ENCODE measurements at places on chromosomes 2 and 18.

DNA sequence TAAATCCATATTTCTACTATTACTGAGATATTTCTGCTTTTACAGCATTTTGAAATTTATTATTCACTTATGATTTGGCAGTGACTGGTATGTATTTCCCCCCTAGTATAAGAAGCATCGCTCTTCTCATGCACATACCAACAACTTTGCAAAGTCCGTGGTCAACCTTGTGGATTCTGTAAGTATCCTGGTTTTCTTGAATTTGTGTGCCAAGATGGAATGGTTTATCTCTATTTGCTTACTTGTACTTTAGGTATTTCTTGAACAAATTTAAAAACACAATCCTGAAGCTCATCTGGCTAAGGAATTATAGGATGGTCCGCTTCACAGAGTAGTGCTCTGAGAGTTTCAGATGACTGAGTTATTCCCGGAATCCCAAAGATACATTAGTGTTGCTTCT is 85.0 kb upstream of the FAM237A start:
- no peak for DNase-seq

- DNase-seq: no peak
These were observed 91.1 kb downstream of the EML6 start for GRCh38 chr2:54814389-54815147.

GRCh38 chr2:38697116-38697840 is 31.4 kb downstream of the GALM start:
- no peak for DNase-seq

DNA sequence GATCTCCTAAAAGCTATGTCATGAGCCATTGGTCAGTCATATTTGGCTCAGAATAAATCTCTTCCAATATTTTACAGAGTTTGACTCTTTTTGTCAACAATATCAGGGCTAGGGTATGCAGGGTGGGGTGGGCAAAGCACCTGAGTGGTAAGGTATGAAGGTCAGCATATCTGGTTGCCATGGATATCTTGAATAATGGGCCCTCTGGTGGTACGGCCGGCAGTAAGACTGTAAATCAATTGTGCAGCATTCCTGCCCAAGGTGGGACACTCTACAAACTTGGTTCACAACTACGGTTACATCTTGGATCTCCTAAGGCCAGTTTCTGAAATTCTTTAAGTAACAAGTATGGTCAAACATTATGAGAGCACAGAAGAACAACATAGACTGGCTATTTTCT is 119.6 kb downstream of the SPOPL start:
- no peak for DNase-seq

DNA sequence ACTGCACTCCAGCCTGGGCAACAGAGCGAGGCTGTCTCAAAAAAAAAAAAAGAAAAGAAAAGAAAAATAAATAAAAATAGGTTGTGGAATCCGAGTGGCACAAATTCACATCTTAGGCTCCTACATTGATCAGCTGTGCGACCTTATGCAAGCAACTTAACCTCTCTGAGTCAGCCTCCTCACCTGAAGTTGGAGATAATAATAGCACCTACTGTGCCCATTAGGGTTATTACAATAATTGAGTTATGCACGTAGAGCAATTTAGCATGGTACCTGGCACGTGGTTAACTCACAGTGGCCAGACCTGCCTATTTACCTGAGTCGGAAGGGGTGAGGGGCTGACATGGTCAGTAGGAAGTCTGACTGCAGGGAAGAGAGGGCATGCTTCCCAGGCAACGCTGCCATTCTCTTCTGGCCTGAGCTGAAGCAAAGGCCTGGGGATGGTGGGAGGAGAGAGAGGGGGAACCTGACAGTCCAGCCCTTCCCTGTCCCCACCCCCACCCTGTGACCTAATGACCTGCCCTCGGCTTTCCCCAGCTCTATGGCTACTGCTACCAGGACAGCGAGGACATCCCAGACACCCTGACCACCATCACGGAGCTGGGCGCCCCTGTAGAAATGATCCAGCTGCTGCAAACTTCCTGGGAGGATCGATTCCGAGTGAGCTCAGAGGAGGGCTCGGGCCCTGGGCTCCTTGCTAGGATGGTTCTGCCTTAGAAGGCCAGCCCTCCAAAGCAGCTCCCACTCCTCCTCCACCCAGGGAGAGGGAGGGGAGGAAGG is 5.1 kb downstream of the PKDCC start:
- DNase-seq: no peak

DNA sequence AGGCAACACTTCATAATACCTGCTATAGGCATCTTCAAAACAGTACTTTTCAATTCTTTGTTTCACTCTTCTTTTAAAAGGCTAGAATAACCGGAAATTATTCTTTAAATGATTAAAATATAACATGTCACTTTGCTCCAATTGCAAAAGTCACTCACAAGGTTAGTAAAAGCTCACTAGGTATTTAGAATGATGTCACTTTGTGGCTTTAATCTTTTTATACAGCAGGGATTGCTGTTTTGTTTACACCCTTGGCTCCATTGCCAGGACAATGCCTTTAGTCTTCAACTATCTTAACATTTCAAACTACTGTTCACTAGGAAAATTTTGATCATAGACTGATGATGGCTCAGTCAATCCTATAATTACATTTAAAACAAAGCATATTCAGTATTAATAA is 157.1 kb downstream of the BAZ2B start:
- DNase-seq: no peak

DNA sequence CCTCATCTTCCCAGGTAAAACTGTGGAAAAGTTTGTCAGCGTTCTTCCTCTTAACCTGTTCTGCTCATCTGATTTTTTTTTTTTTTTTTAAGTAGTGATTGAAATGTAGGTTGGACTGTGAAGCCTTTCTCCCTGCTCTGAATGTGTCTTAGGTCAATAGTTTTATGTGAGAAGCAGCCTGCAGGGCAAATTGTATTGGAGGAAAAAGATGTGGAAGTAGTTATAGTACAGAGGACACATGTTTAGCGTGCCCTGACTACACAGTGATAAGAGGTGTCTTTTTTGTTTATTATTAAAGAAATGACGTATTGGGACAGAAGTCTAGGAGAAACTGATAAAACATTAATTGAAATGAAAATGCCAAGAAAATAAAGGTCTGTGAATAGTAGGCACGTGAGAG is 1.5 kb downstream of the MTA3 start:
- no peak for DNase-seq

DNA sequence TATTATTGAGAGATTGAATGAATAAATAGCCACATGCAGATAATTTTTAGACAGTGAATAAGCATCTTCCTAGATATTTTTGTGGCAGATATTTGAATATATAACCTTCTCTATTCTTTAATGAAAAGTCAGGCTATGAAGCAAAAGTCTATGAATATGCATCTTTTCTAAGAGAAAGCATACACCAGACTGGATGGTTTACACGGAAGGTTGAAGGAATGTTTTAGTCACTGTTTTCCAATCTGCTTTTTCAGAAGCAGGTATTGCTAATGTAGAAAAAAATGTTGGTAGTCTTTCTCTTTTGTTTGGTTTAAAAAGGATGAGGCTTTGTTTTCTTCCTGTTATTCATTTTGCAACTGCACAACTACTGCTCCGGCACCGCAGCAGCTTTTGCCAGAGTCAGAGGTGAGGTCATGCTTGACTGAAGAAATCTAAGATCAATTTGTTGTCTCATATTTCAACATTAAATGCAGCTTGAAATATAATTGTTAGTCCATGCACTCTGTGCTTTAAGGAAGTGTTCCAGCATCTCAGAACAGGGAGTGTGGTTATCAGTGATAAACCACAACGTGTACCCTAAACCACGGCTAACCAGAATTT is 1540.8 kb upstream of the PIK3C3 start:
- DNase-seq: no peak

- no peak for DNase-seq
These were observed 36.9 kb downstream of the CCBE1 start for GRCh38 chr18:59660366-59660765.

DNA sequence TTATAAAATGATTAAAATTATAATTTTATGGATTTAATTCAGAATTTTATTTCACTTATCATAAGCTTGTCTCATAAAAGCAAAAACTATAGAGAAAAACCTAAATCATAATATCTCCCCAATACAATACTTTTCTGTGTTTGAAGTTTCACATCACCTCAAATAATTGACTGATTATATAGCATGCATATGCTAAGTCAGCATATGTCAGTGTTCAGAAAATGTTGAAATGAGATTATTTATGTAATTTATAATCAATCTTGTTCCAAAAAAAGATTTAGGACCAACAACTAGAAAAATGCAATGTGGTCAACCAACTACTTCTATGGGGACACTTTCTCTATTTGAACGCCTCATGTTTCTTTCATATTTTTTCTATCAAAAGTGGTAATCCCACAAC is 902.6 kb downstream of the CPS1 start:
- DNase-seq: no peak

- no peak for DNase-seq
These were observed 2.0 kb downstream of the MFSD6 start for GRCh38 chr2:190410166-190410565.

- DNase-seq: no peak
These were observed 40.2 kb downstream of the TMEM177 start for GRCh38 chr2:119719261-119719627.

GRCh38 chr18:13541621-13542519 is 184.5 kb downstream of the FAM210A start:
- DNase-seq: no peak

- no peak for DNase-seq
These were observed 59.0 kb upstream of the TMEFF2 start for GRCh38 chr2:192253692-192254091.

DNA sequence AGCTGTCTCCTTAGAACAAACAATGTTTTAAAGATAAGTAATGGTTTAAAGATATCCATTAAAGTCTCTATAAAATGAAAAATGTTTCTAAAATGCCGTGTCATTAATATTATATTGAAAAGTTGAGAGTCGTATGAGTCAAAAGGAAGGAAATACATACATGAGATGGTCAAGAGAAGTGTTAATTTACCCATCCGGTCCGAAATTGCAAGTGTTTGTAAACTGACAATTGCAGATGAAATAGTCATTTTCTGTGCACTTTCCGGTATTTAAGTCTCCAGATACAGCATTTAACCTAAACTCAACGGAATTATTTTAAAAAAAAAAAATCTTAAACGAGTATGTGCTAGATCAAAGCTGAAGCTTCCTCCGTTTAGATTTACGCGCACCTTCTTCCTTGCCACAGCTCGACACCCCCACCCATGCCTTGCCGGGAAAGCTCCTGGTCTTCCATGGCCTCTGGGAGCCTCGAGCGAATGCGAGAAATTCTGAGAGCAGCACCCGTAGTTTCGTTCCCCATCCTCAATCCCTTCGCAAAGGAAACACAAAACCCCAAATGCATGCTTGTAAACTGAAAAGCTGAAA is 1.8 kb downstream of the DSC3 start:
- no peak for DNase-seq

DNA sequence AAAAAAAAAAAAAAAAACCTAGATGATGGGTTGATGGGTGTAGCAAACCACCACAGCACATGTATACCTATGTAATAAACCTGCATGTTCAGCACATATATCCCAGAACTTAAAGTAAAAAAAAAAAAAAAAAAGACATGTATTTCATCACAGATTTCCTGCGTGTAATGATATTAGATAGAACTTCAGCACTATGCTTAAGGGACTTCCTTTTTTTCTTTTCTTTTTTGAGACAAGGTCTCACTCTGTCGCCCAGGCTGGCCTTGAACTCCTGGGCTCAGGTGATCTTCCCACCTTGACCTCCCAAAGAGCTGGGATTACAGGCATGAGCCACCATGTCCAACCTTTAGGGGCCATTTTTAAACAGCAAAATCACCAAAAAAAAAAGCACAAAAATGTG is 42.0 kb downstream of the NEURL3 start:
- DNase-seq: no peak

GRCh38 chr18:13630716-13631268 is 95.6 kb downstream of the FAM210A start:
- DNase-seq: no peak

DNA sequence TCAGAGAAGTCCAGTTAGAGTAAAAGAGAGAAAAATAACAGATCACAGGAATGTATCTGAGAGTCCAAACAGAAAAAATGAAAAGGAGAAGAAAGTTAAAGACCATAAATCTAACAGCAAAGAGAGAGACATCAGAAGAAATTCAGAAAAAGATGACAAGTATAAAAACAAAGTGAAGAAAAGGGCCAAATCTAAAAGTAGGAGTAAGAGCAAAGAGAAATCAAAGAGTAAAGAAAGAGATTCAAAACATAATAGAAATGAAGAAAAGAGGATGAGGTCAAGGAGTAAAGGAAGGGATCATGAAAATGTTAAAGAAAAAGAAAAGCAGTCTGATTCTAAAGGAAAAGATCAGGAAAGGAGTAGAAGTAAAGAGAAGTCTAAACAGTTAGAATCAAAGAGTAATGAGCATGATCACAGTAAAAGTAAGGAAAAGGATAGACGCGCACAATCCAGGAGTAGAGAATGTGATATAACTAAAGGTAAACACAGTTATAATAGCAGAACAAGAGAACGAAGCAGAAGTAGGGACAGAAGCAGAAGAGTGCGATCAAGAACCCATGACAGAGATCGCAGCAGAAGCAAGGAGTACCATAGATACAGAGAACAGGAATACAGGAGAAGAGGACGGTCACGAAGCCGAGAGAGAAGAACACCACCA is 52.4 kb downstream of the PPIG start:
- no peak for DNase-seq

DNA sequence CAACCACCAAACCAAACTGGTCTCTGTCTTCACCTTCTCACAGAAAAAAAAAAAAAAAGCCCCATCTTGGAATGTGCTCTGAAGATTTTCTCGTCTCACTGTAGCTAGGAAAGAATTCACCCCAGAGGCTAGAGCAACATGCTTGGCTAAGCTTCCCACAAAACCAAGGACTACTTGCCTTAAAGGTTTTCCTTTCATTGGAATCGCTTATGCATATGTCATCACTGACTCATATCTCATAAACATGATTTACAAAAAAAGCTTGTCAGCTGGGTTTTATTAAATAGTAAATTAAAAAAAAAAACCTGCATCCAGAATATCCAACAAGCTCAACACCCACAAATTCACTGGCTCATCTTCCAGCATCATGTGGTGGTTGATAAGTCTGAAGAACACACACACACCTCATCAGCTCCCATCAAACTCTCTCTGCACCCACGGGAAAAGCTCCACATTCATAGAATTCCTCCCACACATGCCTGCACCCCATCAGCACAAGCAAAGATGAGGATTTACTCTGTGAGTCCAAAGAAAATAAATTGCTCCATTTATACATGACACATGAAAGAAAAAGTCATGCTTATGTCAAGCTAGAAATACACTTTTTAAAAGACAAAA is 182.0 kb upstream of the TRIB2 start:
- no peak for DNase-seq

Data from stimulated activated naive CD8-positive, alpha-beta T cell treated with anti-CD3 and anti-CD28 coated beads, Interleukin-15, Interleukin-2, amounts not matched to agents 100 U/mL and 50 U/mL, for 24 hours (primary cell).